A549 treated with CpdA at 1 μM for 4 hours (cell line): ENCODE measurements at places on chromosomes 3 and 15. TPM values are rescaled to one million over a fixed set of nuclear protein-coding genes. Genes with fewer than 3 reads are reported as not detected.

SKOR1 gene
- 0.03 TPM in 2 of 5 replicates, not detected in the others for total RNA-seq

HRG gene
- 0.02 TPM in 1 of 5 replicates, not detected in the others for total RNA-seq

DNASE1L3 gene
- 0.09 to 0.30 TPM (median 0.16 TPM) in 3 of 5 replicates, not detected in the others for total RNA-seq

ZNF620 gene
- 1.4 to 2.3 TPM (median 1.8 TPM) in 5 replicates for total RNA-seq

C3orf18 gene
- 2.1 to 3.1 TPM (median 2.6 TPM) in 5 replicates for total RNA-seq

DNAJC13 gene
- 11.1 to 15.7 TPM (median 12.7 TPM) in 5 replicates for total RNA-seq

IP6K1 gene
- total RNA-seq, result 21.6 to 22.8 TPM (median 22.2 TPM) in 5 replicates

ABI3BP gene
- 0.75 to 2.8 TPM (median 0.99 TPM) in 5 replicates for total RNA-seq

GOLIM4 gene
- total RNA-seq, result 16.1 to 24.5 TPM (median 19.2 TPM) in 5 replicates

CDCP1 gene
- 13.6 to 18.8 TPM (median 15.7 TPM) in 5 replicates for total RNA-seq

PRTG gene
- total RNA-seq, result 8.2 to 11.0 TPM (median 10.2 TPM) in 5 replicates

CHL1 gene
- total RNA-seq, result not detected in 5 replicates

SLC28A2 gene
- total RNA-seq, result not detected in 5 replicates

TM4SF4 gene
- total RNA-seq, result 29.3 to 43.4 TPM (median 35.2 TPM) in 5 replicates

HRH1 gene
- 8.8 to 9.7 TPM (median 9.0 TPM) in 5 replicates for total RNA-seq

GOLGA6L7 gene
- not detected in 5 replicates for total RNA-seq

SPINT1 gene
- 0.82 to 1.1 TPM (median 0.92 TPM) in 5 replicates for total RNA-seq

GOLGA6D gene
- 0.05 TPM in 1 of 5 replicates, not detected in the others for total RNA-seq

KCNAB1 gene
- total RNA-seq, result not detected in 5 replicates

ANKDD1A gene
- total RNA-seq, result 1.5 to 1.9 TPM (median 1.8 TPM) in 5 replicates

NANOGP8 gene
- total RNA-seq, result not detected in 5 replicates
